ENCODE measurements at places on chromosomes 7 and 10.

- DNase-seq: no peak
Observed at GRCh38 chr7:70694434-70694970, 437.4 kb upstream of the GALNT17 start.

DNA sequence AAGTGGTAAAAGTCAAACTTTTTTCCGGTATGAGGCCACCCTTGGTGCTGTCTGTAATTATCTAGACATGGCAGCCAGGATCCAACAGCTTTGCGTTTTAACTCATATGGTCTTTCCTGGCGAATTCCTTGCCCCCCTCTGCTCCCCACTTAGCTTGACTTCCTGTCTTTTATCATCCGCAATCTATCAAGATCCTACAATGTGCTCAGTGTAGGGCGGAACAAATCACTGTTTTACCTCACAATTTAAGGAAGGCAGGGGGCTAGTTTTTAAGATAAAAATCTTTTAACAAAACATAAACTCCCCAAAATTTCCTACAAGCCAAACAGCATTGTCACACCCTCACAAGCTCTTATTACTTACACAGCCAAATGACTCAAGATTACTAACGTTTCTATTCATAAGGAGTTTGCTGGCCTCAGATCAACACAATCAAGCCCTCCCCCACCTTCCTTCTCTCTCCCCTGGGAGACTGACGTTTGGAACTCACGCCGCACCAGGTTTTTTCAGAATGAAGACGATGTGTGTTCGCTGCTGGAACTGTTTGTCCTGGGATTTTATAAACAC, 1.3 kb upstream of the CDK14 start:
- peak; percentile 28 for DNase-seq

- DNase-seq: no peak
Observed at GRCh38 chr10:126302826-126303665, 85.2 kb downstream of the ADAM12 start.

- peak; percentile 51 for DNase-seq
Observed at GRCh38 chr7:158431941-158432347, 155.7 kb downstream of the PTPRN2 start.

DNA sequence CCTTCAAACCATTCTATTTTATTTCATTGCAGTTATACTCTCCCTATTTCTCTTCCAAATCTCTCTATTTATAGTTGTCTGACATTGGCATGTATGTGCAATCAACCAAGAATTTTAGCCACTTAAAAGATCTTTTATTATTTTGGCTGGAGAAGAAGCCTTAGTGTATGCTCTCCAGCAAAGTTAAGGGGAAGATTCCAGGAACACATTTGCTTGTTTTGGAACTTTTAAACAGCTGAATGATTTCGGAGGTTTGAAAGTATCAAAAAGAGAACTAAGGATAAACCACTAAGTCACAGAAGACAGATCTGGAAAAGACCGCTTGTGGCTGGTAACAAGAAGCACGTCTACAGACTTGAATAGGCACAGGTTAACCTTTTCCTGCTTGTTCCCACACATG, 182.2 kb upstream of the FZD1 start:
- DNase-seq: no peak
